CD4-positive, alpha-beta T cell treated with Interleukin-6 at 100 ng/mL for 8 hours (primary cell): ENCODE measurements at places on chromosomes 7 and 10.

DNA sequence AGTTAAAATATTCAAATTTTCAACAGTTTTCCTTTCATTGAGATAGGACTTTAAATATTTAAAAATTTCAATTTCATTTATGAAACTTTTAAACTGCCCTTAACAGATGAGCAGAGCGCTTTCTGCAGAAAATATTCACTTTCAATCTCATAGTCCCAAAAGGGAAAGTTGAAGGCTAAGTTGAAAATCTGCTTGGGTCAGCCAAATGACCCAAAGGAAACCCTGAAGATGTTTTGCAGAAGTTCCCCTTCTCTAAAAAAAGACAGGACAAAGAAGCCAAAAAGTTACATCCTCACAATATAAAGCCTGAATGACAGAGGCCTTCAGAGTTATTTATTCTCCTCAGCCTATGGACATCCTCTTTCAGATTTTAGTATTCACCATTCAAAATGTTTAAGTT is 17.6 kb upstream of the SCIN start:
- DNase-seq: no peak

DNA sequence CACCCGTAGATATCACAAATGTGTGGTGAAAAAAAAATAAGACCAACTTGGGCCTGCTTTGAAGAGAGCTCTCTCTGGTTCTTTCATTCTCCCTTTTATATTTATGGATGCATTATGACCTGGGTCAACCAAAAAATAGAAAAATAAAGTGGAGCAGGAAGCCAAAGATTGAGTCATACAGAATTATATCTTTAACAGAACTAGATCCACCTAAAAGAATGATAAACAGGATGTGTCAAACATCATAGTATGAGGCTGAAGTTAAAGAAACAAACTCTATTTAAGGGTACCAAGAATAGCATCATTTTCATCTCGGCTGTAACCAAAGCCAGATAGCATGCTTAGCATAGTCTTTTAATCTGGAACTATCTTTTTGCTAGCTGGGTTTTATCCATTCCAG is 28.8 kb upstream of the NMT2 start:
- no peak for DNase-seq

DNA sequence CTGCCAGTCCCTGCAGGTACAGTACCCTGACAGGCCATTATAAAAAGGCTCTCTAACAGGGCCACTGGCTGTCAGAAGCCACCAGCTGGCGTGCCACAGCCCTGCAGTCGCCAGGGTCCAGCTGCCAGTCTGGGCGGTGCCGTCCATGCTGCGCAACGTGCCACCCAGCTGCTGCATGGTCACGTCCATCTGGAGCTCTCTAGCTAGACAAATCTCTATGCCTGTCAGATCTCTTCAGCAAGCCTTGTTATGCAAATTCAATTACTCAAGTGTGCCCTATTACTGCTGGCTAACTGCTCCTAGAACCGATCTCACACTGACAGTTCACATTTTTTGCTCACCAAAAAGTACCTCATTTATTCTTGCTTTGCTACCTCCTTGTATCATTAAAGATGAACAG is 75.9 kb downstream of the HIBADH start:
- DNase-seq: no peak

DNA sequence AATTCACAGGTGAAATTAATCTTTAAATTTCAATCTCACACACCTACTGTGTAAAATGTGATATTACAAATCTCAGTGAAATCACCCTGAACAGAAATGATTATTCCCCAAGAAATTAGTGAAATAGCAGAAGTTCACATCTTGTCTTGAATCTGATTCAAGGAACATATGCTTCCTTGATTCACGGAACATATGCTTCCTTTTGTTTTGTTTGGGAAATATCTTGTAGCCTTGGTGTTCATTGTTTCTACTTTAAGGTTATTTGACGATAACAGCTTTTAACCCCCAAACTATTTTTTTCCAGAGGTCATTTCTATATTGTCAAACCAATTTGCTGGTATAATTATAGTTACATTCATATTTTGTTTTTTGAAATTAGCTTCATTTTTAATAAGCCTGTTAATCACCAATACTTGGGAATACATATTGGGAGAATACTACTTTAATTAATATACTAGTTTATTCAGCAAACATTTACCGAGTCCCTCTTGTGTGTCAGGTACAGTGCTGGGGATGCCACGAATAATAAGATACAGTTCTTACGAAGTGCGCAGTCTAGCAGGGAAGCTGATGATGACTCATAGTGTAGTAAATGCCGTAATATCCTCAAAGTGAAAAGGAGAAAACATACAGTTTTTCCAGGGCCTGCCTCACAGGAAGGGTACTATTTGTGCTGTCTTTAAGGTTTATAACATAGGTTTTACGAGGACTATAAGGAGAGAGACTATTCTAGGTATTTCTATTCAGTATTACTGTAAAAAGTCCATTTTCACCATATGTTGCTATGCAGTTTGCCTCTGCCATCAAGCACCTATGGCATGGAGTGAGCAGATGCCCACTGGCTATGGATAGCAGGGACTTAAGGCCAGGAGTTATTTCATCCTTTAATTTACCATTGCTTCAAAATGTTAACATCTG is 32.5 kb downstream of the PRKAR2B start:
- no peak for DNase-seq

DNA sequence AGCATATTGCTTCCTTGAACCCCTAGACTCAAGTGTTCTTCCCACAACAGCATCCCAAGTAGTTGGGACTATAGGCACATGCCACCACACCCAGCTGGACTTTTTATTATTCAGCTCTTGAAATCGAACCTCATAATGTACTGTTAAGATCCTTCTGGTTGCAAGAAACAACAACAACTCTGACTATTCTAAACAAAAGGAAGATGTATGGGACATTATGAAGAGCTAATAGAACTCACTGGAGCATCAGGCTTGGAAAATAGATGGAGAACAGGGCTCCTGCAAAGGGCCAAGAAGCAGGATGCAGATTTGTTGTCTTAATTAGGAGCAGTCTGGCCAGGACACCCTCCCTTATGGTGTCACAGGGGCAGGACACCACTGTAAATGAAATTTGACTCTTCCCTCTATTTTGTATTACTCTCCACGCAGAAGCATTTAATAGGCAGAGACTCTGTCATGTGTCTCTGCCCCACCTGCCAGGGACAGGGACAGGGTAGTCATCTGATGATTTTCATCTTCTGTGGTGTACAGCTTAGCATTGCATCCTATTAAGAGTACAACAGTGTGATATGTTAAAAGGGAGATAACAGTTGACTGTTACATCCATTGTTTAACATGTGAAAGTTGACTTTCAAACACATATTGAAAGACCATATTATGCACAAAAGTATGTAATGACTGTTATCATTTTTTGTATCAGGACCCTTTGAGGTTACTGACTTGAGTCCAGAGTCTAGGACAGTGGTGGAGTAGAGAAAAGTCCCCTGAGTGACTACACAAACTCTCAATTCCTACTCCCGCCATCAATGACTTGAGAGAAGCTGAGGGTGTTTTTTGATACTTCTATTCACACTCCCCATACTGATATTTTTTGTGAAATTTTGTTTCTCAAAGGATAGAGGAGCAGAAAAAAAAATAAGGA is 157.3 kb downstream of the LRRC4 start:
- no peak for DNase-seq

DNA sequence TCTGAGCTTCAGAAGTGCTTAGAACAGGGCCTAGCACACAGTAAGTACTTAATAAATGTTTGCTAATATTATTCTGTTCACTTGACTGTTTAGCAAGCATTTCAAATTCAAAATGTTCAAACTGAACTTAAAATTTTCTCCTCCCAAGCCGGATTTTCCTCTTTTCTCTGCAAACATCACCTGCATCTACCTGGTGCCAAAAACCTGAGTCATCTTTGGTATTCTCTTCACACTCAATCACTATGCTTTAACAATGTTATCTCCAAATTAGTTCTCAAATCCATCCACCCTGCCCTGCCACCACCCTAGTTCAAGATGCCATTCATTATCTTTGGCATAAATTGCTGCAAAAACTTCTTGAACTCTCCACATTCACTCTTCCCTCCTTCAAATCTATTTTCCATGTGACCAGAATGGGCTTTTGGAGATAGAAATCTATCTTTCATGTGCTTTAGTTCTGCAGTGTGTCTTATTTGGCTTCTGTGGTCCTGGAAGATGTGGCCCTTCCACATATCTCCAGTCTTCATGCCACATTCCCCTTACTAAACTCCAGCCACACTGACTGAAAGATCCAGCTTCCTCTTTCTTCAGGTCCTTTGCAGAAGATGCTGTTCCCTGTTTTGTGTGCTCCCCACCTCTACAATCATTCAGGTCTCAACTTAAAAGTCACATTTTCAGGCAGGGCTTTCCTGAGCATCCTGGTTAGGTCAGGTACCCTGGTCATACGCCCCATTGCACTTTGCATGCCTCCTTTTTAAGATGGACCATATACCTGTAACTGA is 2.0 kb downstream of the GGCT start:
- no peak for DNase-seq

DNA sequence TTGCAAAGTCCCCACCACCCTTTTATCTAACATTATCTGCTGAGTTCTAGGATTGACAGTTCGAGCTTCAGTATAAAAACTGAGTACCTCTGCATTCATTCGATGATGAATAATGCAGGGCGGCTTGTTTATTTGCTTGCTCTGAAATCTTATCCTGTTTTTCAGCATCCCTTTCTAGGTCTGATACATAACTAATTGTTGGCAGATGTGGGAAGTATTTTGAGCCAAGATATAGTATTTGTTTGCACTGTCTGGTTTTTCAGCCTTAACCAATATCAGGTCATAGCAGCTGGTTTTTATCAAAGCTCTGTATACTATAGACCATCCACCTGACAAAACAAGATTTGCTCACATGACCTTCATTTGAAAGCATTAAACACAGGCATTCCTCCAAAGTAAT is 161.4 kb downstream of the TFEC start:
- no peak for DNase-seq

- peak; percentile 25 for DNase-seq
Observed at GRCh38 chr10:114821915-114822443, 399 bp downstream of the FHIP2A start.

DNA sequence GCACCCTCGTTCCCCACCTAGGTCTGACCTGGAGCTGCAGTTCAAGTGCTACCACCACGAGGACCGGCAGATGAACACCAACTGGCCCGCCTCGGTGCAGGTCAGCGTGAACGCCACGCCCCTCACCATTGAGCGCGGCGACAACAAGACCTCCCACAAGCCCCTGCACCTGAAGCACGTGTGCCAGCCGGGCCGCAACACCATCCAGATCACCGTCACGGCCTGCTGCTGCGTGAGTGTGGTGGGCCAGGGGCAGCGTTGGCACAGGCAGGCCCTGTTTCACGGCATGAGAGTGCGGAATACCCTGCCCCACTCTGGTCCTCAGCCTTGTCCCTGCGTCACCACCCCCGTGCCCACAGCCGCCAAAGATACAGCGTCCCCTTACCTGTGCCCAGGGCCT is 46.6 kb upstream of the PPIF start:
- DNase-seq: no peak

DNA sequence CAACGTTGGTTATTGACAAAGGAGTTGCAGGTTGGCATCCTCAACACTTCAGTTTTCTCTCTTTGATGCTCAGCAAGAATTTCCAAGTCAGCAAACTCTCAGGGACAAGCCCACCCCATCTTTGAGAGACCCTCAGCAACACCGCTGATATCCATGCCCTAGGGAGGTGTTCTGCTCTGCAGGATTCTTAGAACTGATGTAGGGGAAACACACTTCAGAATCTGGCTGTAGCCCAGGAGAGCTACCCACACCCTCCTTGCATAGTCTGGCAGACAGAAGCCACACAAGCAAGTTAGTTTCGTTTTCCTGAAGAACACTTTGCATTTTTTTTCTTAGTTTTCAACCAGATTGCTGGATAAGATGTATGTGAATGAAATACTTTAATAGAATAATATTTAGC is 822 bp downstream of the SAMD9L start:
- DNase-seq: peak; percentile 51

GRCh38 chr10:131797626-131798025 is 103.2 kb upstream of the PPP2R2D start:
- no peak for DNase-seq

- DNase-seq: no peak
Observed at GRCh38 chr7:76278540-76278939, 23.9 kb upstream of the HSPB1 start.

DNA sequence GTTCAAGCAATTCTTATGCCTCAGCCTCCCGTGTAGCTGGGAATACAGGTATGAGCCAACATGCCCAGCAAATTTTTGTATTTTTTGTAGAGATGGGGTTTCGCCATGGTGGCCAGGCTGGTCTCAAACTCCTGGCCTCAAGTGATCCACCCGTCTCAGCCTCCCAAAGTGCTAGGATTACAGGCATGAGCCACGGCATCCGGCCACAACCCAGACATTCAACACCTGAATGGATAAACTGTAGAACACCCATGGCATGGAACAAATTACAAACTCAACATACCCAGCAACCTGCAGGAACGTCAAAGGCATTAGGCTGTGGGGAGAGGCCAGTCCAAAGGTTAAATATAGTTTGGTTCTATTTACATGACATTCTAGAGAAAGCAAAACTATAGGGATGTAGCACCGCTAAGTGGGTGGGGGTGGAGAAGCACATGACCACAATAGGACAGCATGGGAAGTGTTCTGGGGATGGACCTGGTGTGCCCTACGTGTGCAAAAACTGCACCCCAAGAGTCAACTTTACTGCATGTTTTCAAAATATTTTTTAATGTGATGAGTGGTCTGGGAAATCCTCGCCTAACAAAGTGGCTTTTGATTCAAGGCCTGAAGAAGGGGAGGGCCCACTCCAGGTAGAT is 6.5 kb upstream of the PGAM2 start:
- no peak for DNase-seq

- no peak for DNase-seq
Observed at GRCh38 chr10:35212856-35213255, 86.2 kb downstream of the CREM start.

- DNase-seq: peak; percentile 4
Observed at GRCh38 chr7:77352665-77353406, 63.3 kb downstream of the GSAP start.

- no peak for DNase-seq
Observed at GRCh38 chr7:47759056-47759706, 177.3 kb upstream of the TNS3 start.

DNA sequence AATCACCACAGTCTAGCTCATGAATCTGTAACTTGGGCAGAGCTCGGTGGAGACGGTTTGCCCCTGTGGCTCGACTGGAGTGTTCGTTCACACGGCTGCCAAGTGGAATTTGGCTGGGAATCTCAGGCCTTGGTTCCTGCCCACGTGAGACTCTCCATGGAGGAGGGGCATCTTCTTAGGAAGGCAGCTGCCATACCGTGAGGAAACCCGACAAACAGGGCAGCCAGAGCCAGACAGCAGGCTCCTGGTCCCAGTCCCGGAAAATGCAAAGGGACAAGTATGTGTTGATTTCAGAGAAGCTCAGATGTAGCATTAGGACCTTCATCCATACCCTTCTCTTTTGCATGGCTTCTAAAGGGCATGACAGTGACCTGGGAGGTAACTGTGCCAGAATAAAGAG is 26.6 kb downstream of the AMZ1 start:
- no peak for DNase-seq

DNA sequence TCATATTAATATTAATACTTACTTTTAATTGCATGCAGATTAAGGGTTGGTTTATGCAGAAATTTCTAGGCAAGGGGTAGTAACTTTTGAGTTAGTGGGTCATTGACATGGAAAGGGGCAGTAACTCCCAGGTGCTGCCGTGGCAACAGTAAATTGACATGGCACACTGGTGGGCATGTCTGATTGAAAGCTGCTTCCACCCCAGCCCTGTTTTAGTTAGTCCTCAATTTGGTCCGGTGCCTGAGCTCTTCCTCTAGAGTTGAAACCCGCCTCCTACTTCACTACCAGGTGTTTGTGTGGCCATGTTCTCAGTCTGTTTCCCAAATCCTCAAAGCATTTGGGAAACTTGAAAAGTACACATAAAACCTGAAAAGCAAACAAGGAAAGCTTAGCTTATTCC is 18.4 kb downstream of the CUZD1 start:
- DNase-seq: no peak

- peak; percentile 67 for DNase-seq
Observed at GRCh38 chr7:114922652-114923402, 933 bp downstream of the MDFIC start.
